ENCODE measurements at places on chromosomes 7 and 10.

- no peak for DNase-seq
Measured at GRCh38 chr10:69232252-69232651, 12.1 kb downstream of the HKDC1 start.

DNA sequence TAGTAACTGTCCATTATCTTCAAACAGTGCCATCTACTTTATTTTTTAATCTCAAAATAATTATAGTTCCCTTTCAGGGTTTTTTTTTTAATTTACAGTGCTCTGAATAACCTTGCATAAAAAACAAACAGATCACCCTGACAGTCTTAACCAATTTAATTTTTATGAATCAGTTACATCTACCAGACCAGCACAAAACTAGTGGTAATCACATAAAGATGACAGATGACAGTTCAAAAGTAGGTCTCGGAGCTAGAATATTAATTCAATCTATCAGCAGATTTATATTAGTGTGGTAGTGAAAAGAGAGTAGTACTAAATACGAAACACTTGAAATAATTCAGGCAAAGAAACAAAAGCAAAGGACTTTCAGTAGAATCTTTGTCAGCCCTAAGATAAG lies 53.9 kb downstream of the COL28A1 start:
- no peak for DNase-seq

DNA sequence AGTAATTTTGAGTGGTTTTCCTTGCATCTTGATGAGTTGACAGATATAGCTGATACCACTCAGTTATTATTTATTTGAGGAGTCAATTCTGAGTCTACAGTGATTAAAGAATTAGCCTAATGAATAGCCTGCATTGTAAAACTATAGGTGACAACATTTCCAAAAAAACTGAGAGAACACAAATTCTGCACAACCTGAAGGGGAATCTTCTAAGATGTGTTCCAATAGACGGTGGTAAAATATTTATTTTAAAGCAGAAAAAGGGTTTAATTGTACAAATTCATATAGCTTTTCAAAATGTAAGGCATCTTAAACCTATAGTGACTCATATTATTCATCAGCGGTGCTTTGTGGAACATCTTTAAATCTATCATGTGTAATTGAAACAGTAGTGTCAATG lies 200.4 kb downstream of the RNLS start:
- DNase-seq = no peak

GRCh38 chr10:35574924-35575352 lies 30.2 kb upstream of the GJD4 start:
- DNase-seq = no peak

DNA sequence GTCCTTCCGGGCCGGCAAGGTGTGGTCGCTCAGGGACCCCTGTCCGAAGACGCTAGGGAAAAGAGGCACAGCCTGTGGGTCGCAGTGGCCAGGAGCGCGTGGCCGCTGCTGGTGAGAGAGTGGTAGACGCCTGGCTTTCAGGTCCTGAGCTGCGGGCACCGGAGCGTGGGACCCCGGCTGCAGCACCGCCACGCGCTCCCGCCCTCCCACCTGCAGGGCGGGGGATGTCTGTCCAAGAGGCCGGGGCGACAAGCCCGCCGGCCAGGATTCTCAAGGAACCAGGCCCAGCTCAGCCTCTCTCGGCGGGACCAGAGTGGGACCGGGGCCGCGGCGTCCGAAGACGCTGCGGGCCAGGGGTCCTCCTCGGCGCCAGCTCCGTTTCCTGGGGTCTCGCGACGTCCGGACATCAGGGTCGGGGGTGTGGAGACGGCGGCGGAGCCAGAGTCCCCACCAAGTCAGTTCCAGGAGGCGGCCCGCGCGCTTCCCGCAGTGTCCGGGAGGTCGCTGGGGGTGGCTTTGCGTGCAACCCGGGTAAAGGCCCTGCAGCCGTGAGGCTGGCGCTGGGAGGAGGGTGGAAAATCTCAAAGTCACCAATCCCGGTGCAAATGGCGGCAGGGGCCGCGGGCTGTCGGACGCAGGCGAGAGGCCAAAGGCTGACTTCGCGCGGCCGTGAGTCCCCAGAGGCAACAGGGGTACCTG lies 5.5 kb downstream of the ZNF503 start:
- DNase-seq = no peak

Measured in stimulated activated CD8-positive, alpha-beta memory T cell treated with anti-CD3 and anti-CD28 coated beads, Interleukin-4, amount 100 ng/mL, for 48 hours (primary cell).